ENCODE measurements at places on chromosomes 6 and 20.

DNA sequence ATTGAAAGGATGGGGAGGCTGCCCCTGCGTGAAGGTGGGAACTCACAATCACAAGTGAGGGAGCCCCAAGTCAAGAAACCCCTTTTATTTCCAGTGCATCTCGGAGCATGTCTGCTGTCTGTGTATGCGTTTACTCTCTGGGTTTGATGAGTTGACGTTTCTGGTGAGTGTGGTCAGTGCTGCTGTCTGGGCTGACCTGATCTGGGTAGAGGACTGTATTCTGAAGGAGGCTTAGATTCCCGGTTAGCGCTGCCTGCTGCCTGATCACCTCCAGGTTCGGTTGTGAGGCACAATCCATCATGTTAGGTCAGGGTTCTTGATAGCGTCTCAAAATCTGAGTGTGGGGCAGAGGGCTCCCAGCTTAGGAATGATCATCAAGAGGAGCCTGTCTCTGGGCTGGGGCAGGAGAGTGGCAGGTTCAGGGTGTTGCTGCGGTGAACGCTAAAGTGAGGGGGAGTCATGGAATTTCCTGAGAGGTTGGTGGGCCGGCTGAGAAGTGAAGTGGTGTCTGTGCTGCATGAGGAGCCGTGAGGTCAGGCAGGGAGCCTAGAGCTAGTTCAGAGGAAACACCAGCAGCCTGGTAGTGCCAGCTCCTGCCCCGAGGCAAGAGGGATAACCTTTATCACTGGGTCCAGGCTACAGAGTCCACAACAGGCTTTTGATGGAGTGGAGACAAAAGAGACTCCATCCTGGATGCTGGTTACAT, 225.3 kb upstream of the CST7 start:
- no peak for DNase-seq

DNA sequence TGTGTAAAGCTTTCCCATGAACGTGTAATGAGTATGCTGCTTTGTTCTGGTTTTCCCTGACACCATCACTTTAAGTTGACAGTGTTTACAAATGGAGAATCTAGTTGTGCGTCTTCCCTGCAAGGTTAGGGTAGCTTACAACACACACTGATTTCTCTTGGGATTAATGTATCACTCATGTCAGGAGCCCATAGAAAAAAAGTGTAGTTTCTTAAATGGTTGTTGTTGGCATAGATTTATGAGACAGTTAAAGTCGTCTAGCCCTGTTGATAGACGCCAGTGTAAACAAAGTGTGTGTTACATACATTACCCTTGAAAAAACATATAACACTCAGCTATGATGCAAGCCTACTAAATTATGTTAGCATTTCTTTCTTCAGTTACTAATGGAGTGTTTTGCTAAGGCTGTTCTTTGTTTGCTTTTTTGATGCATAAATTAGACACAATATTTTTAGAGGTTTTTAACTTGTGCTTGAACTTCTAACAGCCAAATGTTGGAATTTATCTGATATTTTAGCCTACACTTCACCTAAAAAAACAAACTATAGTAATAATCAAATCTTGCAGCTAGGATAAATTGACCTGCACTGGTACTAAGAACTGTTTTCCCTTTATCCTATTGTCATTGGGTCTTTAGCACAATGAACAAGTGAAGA, 88.6 kb downstream of the RNF217 start:
- DNase-seq: no peak

DNA sequence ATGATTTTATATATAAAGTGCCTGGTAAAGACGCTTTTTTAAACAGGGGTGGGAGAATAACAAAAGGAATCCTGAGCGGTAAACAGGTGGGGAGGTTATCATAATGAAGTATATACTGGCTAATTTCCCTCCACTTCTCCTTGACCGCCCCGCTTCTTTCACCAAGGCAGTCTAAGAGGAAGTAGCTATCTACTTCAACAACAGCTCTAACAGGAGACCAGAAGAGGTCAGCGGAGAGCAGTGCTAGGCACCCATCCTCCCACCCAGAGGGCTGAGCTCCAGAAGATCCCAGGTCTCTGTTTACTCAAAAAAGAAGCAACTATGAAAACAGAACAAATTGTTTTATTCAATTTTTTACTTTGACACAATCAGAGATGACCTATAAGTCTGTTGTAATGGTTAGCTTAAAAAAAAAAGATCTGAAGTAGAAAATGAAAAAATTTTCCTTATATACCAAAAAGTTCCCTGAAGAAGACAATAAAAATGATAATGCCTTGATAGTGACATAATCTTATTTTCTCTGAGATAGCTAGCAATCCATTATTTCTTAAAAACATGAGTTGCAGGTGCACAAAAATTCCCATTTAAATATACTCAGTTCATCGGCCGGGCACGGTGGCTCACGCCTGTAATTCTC, 141.1 kb downstream of the PDSS2 start:
- DNase-seq: peak; percentile 47

DNA sequence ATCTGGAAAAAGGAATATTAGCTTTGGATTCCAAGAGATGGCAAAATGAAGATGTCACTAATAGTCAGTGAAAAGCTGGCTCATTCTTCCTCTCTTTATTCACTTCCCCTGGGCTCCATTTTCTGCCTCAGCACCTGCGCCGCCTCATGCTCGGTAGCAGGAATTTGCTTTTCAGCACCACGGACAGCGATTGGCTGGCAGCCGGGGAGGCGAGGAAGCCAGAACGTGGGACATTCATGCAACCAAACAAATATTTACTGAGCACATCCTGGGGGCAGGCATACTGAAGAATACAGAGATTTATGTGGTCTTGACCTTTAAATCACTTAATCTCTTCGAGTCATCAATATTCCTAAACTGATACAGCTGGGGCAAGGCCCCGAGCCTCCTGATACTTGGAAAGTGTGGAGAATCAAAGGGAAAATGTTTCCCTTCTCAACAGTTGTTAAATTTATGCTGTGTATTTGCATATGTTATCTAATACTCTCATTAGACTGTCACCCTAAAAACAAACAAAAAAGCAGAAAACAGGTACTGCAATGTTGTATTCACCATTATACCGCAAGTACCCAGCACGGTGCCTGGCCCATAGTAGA, 12.1 kb upstream of the PDYN start:
- peak; percentile 63 for DNase-seq

DNA sequence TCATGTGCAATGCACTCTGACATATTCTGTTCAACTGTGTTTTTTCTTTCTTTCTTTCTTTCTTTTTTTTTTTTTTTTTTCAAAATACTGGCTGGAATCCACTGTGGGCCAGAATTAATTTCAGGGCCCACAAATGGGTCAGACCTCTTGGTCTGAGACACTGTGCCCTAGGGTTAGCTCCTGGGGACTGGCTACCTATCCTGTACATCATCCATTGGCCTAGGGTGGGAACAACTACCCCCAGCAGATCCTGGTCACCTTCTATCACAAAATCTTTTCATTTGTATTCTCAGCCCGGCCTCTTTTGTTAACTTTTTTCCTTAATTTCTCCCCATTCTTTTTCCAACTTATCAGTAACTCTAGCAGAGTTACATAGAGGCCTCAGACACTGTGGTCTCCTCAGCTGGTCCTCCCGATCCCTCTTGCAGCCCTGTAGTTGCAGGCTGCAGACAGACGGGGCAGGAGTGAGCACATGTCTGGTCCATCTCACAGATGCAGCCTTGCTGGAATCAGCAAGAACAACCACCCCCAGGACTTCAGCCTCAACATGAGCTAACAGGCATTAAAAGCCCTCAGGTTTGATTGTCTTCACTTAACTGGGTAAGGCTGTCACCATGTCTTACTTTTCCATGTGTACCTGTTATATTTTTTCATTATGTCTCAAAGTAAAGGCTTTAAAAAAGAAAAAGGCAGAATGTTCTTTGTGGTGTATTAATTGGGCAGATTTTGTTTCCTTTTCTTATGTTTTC, 41.3 kb downstream of the TXLNB start:
- DNase-seq: peak; percentile 85

GRCh38 chr6:91135406-91136103, 548.7 kb upstream of the MAP3K7 start:
- DNase-seq: no peak

GRCh38 chr20:51654060-51654459, 111.5 kb upstream of the NFATC2 start:
- DNase-seq: no peak

- no peak for DNase-seq
Observed at GRCh38 chr20:13809855-13810254, 25.0 kb downstream of the NDUFAF5 start.

- DNase-seq: peak; percentile 66
Observed at GRCh38 chr6:75296811-75297779, 12.5 kb upstream of the TMEM30A start.

DNA sequence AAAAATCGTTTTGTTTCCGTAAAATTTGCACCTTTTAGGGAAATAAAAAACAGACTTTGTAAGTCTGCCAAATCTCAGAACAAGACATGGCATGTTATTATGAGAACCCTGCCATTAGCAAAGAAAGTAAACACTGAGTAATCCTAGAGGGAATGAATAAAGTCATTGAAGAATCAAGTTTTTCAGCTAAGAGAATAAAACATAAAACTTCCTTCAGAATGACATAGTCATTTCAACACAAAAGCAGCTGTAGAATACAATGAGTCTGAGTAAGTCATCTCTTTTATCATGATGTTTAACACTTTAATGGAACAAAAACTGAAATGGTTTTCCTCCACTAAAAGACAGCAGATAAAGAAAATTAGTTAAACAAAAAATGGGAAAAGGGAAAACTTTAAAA, 10.3 kb upstream of the DST start:
- DNase-seq: no peak

- DNase-seq: peak; percentile 7
Observed at GRCh38 chr6:161369339-161369738, 95.5 kb upstream of the AGPAT4 start.

GRCh38 chr20:63963784-63964301, 5.9 kb downstream of the ZNF512B start:
- no peak for DNase-seq

- DNase-seq: peak; percentile 67
Observed at GRCh38 chr6:116682334-116682712, 1.3 kb downstream of the KPNA5 start.

DNA sequence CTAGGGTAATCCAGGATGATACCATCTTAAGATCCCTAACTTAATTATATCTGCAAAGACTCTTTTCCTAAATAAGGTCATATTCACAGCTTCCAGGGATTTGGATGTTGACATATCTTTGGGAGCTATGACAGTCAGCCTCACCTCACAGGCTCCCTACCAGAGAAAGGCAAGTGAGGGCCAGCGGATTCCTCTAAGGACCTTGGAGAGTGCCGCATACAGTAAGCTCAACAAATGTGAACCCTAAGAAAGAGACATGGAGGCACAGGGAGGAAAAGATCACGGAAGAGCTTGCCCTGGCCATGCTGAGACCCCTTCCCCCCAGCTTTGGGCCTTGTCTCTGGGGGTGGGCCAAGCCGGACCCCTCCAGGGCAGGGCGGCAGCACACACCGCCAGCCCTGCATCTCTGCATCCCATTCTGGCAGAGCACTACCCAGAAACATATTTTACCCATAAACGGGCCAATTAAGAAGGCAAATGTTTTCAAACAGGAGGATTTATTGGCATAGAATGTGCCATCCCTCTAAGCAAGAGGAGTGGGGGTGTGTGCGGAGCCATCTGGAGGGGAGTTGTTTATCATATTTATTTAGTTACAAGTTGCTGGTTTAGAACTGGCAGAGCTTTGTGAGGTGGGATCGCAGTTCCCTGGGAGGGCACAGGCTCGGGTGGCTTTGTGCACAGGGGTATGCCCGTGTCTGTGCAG, 55.4 kb downstream of the CHMP4B start:
- no peak for DNase-seq

DNA sequence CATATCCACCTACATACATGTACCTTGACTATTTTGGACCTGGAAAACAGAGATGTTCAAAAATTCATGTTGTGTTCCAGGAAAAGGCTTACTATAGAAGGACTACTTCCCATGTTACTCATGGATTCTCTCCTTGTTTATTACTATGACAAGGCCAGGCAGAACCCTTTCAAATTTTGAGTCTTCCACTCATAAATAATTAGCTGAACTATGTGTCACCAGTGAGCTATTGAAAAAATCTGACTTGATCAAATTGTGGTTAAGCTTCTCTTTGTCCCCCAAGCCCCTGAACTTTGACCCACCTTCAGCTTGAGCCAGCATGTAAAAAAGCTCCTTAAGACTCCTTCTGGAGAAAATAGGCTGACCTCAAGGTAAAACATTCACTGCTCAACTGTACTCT, 1142.8 kb upstream of the EYS start:
- DNase-seq: no peak

- DNase-seq: no peak
Observed at GRCh38 chr6:108227290-108227689, 33.5 kb downstream of the SNX3 start.

GRCh38 chr6:139147628-139148027, 12.7 kb downstream of the HECA start:
- no peak for DNase-seq

- DNase-seq: no peak
Observed at GRCh38 chr6:122995921-122996793, at the start of gene CLVS2. Gene CLVS2, plus strand, starts transcription at chr6:122996235. Its CDS starts 1,543 bp downstream, at chr6:122997778.

GRCh38 chr6:42627674-42628073, 63.8 kb downstream of the UBR2 start:
- DNase-seq: no peak

Measured in activated CD4-positive, alpha-beta T cell treated with anti-CD3 and anti-CD28 coated beads, Interleukin-2, Interleukin-6, amounts not matched to agents 100 ng/mL and 50 ng/mL, durations not matched to agents 16 hours and 8 hours (primary cell).